ENCODE measurements at places on chromosomes 12 and 14.

- no peak for DNase-seq
These were observed 9.6 kb upstream of the IFI27L2 start for GRCh38 chr14:94139006-94139405.

GRCh38 chr12:25248137-25248536 lies 2.6 kb downstream of the KRAS start:
- no peak for DNase-seq

GRCh38 chr12:89756194-89756584 lies 47.6 kb upstream of the ATP2B1 start:
- DNase-seq: no peak

GRCh38 chr12:113416091-113416754 lies 6.0 kb upstream of the SDSL start:
- no peak for DNase-seq

DNA sequence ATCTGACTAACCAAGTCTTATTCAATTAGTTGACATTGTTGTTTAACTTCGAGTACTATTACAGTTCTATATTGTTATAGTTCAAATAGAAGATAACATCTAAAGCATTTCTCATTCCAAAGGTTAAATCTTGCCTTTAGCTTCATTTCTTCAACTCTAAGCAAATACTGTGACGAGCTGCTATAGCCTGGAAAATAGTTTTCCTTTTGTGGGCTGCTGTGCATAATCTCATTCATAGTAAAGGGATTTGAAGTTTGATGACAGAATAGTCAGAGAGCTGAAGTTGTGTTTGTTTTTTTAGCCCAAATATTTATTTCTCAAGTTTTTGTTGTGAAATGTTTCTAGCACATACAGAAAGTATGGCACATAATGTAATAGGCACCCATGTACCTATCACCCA lies 13.4 kb downstream of the PSEN1 start:
- no peak for DNase-seq

DNA sequence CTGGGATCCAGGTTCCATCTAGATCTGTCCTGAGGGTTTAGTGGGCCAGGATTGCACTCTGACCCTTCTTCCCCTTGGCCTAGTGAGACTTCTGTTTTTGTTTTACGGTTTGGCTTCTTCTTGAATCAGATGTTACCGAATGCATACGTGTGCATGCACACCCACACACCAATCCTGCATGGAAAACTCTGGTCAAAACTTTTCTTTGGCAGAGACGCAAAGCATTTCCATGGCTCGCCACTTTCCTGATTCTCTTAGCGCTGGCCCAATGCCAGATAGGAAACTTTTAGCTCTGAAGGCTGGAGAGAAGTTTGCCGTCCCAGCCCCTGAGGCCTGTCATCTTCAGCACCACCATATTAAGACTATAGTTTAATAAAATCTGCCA lies 67.4 kb upstream of the ACTN1 start:
- DNase-seq: no peak
